ENCODE measurements at places on chromosomes 1 and 21. TPM values are rescaled to one million over a fixed set of nuclear protein-coding genes. Genes with fewer than 3 reads are reported as not detected.

The HSD3B2 gene
- total RNA-seq, result not detected

The WDR4 gene
- 54.9 TPM for total RNA-seq

DNA sequence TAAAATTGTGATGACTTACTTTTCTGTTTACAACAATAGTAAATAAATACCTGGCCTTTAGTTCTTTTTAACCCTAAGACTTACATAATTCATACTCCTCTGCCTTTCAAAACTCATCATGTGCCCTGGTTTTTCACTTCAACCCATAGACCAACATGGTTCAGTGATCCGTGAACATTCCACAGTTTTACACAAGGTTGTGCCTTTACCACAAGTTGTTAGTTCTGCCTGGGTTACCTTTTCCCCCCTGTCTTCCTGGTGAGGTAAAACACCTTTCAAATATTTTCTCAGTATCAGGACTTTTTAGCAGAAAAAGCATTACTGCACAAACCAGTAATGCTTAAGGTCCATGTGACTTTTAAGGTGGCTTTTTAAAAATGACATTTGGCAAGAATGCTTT is 1466.4 kb downstream of the PLA2G4A start:
- no peaks in the 10 kb centered on the region for H3K27me3 ChIP-seq
- no peak overlapping the region for H3K4me3 ChIP-seq
- no peaks in the 10 kb centered on the region for H3K36me3 ChIP-seq
- no peak for DNase-seq
- no peaks in the 10 kb centered on the region for H3K4me1 ChIP-seq

The UTP11 gene
- 73.5 TPM for total RNA-seq

GRCh38 chr1:240258910-240259309 is 167.2 kb downstream of the FMN2 start:
- H3K36me3 ChIP-seq, result no peaks in the 10 kb centered on the region
- no peak overlapping the region for H3K4me3 ChIP-seq
- H3K27me3 ChIP-seq, result no peaks in the 10 kb centered on the region
- no peak for DNase-seq

- no peaks in the 10 kb centered on the region for H3K36me3 ChIP-seq
- H3K4me3 ChIP-seq, result no peak overlapping the region
- no peaks in the 10 kb centered on the region for H3K27me3 ChIP-seq
- H3K4me1 ChIP-seq, result peaks cover 5% of the 10 kb centered on the region
- no peak for DNase-seq
Measured at GRCh38 chr1:169363046-169363730, 4.4 kb downstream of the NME7 start.

- H3K4me1 ChIP-seq, result no peaks in the 10 kb centered on the region
- no peaks in the 10 kb centered on the region for H3K36me3 ChIP-seq
- H3K27me3 ChIP-seq, result no peaks in the 10 kb centered on the region
- H3K27ac ChIP-seq, result no peak overlapping the region
- no peak for DNase-seq
Measured at GRCh38 chr1:81305997-81306452, 494.7 kb upstream of the ADGRL2 start.

The CRP gene
- total RNA-seq, result not detected

- peak; percentile 8 for DNase-seq
- no peaks in the 10 kb centered on the region for H3K36me3 ChIP-seq
- H3K4me1 ChIP-seq, result peaks cover 8% of the 10 kb centered on the region
Measured at GRCh38 chr1:61742620-61743430, 545 bp downstream of the PATJ start.

DNA sequence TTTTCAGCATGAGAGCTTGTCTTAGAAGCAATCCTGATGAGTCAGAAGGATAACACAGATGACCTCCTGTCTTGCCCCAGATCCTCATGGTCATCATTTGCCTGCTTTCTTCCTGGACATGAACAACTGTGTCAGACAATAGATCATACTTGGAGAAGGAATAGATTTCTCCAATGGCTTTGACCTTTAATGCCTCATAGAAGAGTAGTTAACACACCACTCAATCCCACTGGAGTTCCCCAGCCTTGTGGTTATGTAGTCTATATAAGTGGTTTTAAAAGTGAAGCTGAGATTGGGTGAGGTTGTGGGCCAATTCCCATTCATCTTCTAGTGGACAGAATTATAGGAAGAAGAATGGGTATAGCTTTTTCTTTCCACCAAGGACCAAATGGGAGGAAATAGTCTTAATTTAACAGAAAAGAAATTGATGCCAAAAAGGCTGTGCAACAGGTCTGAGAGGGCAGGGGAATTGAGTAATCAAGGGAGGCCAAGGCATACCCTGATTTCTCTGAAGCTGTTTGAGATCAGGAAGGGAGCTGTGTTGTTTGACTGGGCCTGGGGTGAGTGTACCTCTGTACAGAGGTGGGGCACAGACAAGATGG is 14.4 kb downstream of the PRCC start:
- no peak for DNase-seq
- H3K4me1 ChIP-seq, result peaks cover 16% of the 10 kb centered on the region
- no peak overlapping the region for H3K27ac ChIP-seq
- H3K4me3 ChIP-seq, result no peak overlapping the region

- no peaks in the 10 kb centered on the region for H3K36me3 ChIP-seq
- peak; percentile 87 for DNase-seq
- peak overlapping the region; percentile 96 for H3K27ac ChIP-seq
- peaks cover 64% of the 10 kb centered on the region for H3K4me1 ChIP-seq
- H3K4me3 ChIP-seq, result peak overlapping the region; percentile 61
Measured at GRCh38 chr1:30759718-30760281, 2.2 kb upstream of the LAPTM5 start.

The GBP7 gene
- total RNA-seq, result 0.09 TPM

The SH2D1B gene
- total RNA-seq, result not detected

GRCh38 chr1:91455334-91455733 is 45.3 kb upstream of the CDC7 start:
- H3K4me3 ChIP-seq, result no peak overlapping the region
- DNase-seq, result no peak
- no peaks in the 10 kb centered on the region for H3K36me3 ChIP-seq

The HES2 gene
- total RNA-seq, result 0.18 TPM

DNA sequence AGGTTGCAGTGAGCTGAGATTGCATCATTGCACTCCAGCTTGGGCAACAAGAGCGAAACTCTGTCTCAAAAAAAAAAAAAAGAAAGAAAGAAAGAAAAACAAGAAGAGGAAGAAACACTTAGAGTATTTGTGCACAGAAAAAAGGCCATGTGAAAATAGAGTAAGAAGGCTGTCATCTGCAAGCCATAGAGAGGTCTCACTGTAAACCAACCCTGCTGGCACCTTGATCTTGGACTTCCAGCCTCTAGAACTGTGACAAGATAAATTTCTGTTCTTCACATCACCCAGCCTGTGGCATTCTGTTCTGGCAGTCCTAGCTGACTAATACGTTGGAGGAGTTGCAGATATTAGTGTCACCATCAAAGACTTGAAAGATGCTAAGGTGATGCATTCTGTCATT is 12.1 kb upstream of the ZDHHC18 start:
- no peak for DNase-seq
- peaks cover 11% of the 10 kb centered on the region for H3K4me1 ChIP-seq
- H3K4me3 ChIP-seq, result no peak overlapping the region
- no peaks in the 10 kb centered on the region for H3K36me3 ChIP-seq

The PPFIA4 gene
- total RNA-seq, result 1.2 TPM

- no peak for DNase-seq
- H3K4me3 ChIP-seq, result no peak overlapping the region
- H3K27ac ChIP-seq, result no peak overlapping the region
Measured at GRCh38 chr1:33762962-33763361, 100.9 kb upstream of the HMGB4 start.

The FNDC5 gene
- not detected for total RNA-seq

DNA sequence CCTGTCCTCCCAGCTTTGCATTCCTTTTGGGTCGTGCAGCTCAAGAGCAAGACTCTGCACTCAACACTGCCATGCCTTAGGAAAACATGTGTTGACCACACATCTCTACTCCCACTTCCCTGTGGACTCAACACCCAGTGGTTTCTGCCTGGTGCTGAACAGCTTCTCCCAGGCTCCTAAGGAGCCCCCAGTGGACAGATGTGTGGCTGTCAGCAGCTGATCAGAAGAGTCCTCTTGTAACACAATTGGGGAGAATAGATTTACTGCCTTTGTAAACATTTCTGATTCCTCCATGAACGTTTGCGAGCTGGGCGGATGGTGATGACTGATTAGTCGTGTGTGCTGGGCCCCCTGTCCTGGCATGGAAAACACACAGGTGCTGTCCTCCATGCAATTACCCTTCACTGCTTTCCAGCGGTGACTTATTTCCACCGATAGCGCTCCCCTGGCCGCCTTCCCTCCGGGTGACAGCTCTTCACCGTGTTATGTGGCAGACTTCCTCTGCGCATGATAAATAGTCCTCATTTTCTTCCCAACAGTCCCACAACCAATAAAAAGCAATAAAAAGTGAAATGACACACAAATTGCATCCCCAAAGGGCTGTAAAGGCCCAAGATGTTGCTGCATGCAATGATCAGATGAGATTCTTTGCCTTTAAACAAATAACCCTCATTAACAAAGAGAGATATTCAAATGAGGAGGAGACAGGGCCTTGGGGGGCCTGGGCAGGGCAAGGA is 249.4 kb upstream of the AJAP1 start:
- H3K27me3 ChIP-seq, result no peaks in the 10 kb centered on the region
- DNase-seq, result no peak
- no peaks in the 10 kb centered on the region for H3K4me1 ChIP-seq
- H3K36me3 ChIP-seq, result no peaks in the 10 kb centered on the region
- H3K4me3 ChIP-seq, result no peak overlapping the region
- H3K27ac ChIP-seq, result no peak overlapping the region
